T-helper 9 cell (primary cell): ENCODE measurements at places on chromosomes 1 and 21.

DNA sequence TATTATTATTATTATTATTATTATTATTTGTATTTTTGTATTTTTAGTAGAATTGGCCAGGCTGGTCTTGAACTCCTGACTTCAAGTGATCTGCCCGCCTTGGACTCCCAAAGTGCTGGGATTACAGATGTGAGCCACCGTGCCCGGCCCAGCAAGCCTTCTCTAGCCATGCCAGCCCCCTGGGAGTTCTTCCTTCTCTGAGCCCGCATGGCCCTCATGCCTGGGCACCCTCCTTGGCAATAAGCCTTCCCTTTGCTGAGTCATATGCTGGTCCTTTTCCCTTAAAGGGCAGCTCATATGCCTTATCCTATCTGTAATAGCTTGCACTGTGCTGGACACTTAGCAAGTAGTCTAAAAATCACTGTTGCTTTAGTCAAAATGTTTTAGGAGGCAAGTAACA is 8.5 kb upstream of the NBL1 start:
- DNase-seq: no peak

DNA sequence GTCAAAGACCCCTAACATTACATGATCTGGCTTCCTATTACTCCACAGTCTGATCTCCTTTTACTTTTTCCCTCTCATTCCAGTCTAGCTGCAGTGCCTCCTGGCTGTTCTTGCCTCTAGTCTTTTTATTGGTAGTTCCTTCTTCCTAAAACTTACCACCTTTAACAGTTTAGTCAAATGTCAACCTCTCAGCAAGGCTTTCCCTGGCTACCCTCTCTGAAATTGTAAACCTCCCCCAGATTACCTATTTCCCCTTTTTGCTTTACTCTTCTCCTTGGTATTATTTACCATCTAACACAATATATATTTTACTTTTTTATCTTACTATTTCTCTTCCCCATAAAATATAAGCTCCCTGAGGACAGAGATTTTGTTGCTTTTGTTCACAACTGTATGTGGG is 129.6 kb downstream of the CLEC20A start:
- DNase-seq: no peak

GRCh38 chr1:71295350-71295749 is 214.5 kb upstream of the ZRANB2 start:
- DNase-seq: no peak

GRCh38 chr1:198042168-198042567 is 114.6 kb upstream of the NEK7 start:
- no peak for DNase-seq

GRCh38 chr21:38915546-38915945 is 109.8 kb downstream of the ETS2 start:
- no peak for DNase-seq

GRCh38 chr1:162293073-162293692 is 83.5 kb downstream of the SPATA46 start:
- no peak for DNase-seq

- DNase-seq: no peak
Observed at GRCh38 chr1:204319027-204319426, 40.7 kb downstream of the PLEKHA6 start.

DNA sequence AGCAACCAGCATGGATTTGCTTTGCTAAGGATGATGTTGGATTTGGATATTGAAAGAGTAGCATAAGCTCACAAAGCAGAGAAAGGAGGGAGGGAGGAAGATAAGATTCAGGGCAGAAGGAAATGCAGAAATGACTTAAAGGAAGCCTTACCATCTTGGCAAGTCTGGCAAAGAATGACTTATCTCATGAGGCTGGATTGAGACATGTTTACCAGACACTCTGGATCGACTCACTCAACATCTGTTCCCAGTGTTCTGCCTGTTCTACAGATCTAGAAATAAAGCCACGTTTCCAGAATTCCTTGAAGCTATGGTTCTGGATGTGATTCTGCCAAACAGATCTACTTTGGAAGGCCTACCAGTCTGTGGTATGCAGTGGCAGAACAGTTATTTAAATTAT is 38.8 kb upstream of the CTBS start:
- DNase-seq: no peak

- DNase-seq: no peak
Observed at GRCh38 chr1:216604771-216605170, 118.5 kb downstream of the ESRRG start.

GRCh38 chr1:181038399-181038873 is 4.7 kb downstream of the MR1 start:
- DNase-seq: peak; percentile 55

GRCh38 chr1:115949156-115949555 is 27.2 kb upstream of the SLC22A15 start:
- no peak for DNase-seq

DNA sequence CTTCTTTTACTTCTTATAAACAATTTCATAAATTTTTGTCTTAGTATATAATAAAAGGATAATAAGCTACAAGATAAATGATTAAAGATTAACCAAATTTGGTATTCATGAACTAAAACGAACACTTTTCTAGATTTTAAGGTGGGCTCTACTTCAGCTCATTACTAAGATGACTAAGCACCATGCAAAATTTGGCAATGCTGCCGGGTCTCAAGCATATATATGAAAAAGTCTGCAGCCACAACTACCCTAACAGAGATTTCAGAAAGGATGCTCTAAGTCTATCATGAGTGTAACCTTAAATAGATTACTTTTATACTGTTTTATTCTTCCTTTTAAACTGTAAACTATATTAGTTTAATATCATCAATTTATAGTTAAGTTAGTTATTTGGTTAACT is 47.8 kb downstream of the BRWD1 start:
- DNase-seq: no peak

DNA sequence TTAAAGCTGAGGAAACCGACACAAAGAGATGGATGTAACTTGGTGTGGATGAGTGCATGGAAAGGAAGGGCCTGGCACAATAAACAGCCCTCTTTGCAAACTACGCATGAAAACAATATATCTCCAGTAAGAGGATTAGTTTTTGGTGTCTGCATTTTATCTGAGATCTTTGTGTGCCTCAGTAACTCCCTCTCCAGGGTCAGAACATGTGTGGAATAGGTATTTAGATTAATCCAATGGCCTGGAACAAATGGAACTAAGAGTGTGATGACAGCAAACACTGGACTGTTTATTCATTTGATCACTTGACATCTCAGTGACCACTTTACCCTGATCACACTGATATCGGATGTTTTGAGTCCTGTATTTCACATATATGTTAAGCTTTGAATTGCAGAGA is 45.3 kb downstream of the AKNAD1 start:
- no peak for DNase-seq

GRCh38 chr1:35171579-35171978 is 21.4 kb downstream of the SFPQ start:
- DNase-seq: no peak

DNA sequence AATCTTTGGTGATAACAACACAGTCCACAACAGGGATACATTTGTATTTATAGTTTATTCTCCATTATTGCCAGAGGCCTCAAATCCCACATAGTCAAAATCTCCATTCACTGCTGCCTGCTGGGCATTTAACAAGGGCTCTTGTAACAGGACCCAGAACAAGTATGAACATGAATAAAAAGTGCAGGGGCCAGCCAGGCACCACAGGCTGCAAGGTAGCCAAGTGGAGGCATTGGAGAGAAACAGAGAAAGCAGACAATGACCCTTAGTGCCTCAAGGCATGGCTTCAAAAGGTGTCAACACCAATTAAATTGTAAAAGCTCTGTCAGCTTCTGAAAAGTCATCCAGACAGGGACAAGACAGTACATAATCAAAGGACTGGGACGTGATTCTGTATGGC is 116.8 kb downstream of the ATP6V1G3 start:
- DNase-seq: no peak
